ENCODE measurements at places on chromosomes 16 and 17.

DNA sequence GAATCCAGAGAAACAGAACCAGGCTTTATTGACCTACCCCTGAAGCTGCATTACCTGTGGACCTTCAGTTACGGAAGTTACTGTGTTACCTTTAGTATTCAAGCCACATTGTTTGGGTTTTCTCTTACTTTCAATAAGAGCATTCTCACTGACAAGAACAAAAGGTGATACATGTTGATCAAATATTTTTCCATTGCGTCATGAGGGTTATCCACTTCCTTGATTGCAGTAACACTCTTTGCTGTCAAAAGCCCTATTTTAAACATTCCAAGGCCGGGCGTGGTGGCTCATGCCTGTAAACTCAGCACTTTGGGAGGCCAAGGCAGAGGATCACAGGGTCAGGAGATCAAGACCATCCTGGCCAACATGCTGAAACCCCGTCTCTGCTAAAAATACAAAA is 28.6 kb upstream of the PAFAH1B1 start:
- DNase-seq: peak; percentile 10

GRCh38 chr17:44559634-44560554 is 2.6 kb downstream of the FZD2 start:
- DNase-seq: no peak

DNA sequence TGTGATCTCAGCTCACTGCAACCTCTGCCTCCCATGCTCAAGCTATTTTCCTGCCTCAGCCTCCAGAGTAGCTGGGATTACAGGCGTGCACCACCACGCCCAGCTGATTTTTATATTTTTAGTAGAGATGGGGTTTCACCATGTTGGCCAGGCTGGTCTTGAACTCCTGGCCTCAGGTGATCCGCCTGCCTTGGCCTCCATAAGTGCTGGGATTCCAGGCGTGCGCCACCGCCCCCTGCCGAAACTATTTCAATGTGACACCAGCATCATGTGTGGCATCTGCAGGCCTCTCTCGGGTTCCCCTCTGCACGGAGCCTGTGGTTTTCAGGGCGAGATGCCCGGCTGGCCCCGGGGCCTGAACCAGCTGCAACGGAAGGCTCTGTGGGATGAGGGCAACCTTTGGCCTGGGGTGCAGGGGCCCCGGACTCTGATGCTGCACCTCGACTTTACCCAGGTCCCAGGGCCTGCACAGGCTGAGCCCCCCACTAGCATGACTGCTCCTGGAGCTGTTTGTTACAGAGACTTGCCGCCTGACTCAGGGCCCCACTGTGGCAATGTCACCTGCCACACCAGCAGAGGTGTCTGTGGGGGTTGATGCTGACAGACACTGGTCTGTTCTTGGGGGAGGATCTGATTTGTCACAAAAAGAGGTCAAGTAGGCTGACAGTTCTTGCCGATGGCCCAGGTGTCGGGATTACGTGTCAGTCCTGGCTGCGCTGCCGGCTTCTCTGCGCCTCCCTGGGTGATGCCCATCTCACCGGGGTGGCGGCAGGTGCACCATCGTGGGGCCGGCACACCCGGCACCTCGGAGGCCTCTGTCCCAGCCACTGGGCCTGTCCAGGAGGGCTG is 8.6 kb upstream of the TEX19 start:
- DNase-seq: no peak

DNA sequence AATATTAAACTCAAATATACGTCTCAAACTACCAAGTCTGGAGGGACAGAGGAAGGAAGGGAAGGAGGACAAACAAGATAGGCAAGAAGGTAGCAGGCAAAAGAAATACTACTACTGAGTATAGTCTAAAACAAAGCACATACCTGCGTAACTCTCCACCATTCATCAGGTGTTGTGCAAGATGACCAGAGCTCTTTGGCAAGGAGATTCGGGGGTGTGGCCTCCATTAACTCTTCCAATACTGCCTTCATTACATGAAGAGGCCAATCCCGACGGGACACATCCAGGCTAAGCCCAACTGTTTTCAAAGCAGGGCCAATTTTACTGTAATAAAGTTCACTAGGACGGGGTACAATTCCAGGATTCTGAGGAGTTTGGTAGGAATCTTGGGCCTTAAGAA is 38.2 kb upstream of the ARL6IP1 start:
- DNase-seq: no peak

GRCh38 chr16:47461598-47462266 is 601 bp downstream of the PHKB start:
- peak; percentile 58 for DNase-seq

GRCh38 chr17:60345233-60345632 is 46.7 kb downstream of the USP32 start:
- no peak for DNase-seq

GRCh38 chr16:56628486-56629350 is 3.1 kb downstream of the MT1E start:
- no peak for DNase-seq

DNA sequence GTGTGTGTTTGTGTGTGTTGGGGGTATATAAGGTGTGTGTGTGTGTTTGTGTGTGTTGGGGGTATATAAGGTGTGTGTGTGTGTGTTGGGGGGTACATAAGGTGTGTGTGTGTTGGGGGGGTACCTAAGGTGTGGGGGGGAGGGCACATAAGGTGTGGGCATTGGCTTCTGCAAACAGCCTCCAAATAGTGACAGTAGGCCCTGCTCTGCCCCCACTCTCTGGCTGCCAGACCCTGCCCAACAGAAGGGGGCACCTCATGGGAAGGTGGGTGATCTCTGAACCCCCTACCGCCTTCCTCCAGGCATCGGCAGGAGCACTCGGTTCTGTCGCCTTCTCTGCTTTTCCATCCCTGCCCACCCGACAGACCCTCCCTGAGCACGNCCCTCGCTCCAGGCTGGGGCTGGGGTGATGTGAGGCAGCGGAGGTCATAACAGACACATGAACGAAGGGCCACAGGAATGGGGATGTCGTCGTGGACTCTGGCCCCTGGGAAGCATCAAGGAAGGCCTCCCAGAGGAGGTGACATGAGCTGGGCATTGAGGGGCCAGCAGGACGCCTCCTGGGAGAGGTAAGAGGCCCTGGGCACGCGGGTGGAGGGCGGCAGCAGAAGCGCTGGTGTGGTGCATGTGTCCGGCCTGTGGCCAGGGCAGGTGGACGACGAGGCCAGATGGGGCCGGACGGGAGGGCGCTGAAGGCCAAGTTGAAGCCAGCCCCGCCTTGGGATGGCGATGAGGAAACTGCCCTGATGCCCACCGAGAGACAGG is 136.6 kb upstream of the RPH3AL start:
- peak; percentile 73 for DNase-seq

DNA sequence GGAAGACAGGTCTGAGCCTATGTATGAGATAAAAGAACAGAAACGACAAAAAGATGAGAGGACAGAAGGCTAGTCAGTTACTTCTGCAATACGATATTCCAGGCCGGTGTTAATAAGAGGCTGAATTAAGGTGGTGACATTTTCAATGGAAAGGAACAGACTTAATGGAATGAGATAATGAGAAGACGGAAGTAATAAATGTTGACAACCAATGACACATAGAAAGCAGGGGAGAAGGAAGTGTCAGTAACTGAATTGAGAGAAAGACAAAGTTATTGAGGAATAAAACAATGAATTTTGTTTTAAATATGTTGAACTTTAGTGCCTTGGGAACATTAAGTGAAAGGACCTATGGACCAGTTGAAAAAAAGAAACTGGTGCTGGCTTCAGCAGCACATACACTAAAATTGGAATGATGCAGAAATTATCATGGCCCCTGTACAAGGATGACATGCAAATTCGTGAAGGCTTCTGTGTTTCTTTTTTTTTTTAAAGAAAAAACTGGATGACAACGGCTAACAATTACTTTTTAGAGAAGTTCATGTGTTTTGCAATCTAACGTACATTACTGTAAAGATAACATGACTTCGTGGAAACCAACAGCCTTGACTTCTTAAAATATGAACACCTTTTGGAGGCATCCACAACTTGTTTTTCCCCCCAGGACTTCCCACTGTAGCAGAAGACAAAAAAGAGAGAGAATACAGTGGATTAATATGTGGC is 18.5 kb upstream of the CPD start:
- no peak for DNase-seq

DNA sequence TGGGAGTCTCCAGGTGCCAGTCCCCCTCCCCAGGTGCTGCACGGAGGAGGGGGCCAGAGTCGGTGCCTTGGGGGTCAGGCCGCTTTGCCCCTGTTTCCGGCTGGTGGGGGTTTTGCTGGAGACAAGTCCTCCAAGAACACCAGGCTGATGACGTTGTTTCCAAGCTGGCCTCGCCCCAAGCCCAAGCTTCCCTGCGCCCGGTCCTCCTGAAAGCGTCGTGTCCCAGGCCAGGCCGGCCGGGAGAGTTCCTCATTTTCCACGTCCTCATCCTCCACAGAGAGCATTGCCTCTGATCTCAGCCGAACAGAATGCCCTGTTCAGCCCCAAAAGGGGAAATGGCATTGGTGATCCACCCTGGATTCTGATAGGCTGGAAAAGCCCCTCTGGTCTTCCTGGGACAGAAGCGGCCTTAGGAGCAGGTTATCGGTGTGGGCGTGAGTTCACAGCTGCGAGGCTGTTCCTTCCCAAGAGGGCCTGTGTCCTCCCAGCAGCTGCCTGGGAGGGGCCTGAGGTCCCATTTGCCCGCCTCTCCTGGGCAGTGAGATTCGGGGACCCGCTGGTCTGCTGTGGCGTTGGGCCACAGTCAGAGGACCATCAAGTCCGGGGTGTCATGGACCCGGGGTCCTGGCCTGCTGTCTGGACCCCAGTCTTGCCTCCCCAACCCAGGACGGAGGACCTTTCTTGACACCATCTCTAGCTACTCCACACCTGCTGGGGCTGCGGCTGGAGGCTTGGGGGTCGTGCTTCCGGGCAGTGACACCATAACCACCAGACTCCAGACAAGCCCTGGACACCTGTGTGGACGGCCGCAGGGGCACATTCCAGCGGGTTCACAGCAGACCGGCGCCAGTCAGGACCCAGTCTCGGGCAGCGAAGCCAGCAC is 7.1 kb downstream of the SOX8 start:
- DNase-seq: no peak

DNA sequence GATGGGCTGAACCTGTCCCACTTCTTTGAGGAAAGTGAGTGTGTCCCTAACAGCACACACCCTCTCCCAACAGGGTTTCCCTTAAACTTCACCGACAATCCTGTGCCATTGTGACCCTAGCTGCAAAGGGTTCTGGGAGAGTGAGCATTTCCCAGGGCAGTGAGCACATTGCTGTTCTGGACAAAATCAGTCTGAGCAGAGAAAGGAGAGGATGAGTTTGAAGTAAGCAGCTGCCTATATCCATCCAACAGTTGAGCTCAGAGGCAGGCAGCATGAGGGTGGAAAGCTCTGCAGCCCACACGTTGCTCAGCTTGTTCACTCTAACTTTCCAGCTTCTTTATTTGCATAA is 296.5 kb upstream of the MAF start:
- DNase-seq: no peak

DNA sequence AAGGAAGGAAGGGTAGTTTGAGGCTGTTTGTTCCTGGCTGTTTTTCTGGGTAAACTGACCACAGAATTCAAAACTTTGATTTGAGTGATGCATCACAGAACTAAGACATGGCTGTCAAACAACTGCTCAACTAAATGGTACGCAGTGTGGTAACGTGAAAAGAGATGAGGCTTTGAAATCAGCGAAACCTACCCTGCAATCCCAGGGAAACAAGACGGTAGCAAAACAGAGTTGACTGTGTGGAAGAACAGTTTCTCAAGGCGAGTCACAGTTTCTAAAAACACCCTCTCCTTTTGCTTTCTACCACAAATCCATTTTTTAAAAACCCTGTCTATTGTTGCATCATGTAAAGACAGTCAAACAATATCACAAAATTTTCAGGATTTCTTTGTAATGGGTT is 156.0 kb upstream of the MAF start:
- no peak for DNase-seq

GRCh38 chr16:10878644-10879501 is 1.9 kb downstream of the CIITA start:
- DNase-seq: no peak
